ENCODE measurements at places on chromosomes 1 and 21.

DNA sequence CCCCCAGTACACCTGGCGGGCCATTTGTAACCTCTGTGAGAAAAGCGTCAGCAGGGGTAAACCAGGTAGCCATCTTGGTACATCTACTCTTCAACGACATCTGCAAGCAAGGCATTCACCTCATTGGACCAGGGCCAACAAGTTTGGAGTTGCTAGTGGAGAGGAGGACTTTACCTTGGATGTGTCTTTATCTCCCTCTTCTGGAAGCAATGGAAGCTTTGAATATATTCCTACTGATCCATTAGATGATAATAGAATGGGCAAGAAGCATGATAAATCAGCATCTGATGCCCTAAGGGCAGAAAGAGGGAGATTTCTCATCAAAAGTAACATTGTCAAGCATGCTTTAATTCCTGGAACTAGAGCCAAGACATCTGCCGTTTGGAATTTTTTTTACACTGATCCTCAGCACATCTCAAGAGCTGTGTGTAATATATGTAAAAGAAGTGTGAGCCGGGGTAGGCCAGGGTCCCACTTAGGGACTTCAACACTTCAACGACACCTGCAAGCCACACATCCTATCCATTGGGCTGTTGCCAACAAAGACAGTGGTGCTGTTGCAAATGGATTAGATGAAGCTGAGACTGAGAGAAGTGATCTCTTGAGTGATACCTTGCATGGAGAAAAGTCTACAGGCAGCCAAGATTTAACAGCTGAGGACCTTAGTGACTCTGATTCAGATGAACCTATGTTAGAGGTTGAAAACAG is 2.7 kb downstream of the ZBED6 start:
- no peak for DNase-seq

DNA sequence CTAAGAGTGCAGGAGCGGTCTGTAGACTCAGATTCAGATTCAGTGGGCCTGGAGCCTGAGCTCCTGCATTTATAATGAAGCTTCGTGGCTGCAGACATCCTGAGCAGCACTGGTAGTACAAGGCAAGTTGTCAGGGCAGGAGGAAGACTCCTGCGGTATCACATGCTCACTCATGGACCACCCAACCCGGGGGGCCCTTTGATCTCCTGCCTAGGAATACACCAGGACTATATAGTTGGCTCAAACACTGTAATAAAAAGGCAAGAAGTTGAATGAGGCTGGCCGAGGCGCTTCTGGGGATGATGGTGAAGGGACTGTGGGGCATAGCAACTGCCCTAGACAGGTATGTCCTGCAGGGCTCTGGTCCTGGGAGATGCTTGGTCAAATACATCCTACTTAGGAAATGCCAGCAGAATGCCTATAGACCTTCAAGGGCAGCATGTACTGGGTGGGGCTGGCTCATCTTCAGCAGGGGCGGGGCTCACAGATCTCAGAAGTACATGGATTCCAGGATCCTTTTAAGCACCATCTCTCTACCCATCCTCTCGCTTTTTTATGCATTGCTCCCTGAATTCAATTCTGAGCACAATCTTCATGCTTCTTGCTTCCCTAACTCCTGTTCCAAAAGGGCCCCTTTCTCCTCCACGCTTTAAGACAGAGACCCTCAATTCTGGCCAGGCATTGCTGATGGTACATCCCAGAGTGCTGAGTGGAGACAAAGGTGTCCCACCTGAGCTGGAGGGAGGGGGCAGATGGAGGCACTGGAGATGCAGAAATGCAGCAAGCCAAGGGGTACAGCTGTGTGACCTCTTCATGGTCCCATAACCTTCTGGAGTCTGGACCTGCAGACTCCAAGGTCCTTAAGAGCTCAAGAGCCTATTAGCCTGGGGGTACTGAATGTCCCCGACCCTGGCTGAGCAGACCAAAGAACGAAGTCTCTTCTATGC is 2.1 kb upstream of the RAP1GAP start:
- DNase-seq = no peak

GRCh38 chr1:151624783-151625182 is 12.9 kb downstream of the SNX27 start:
- DNase-seq = no peak

DNA sequence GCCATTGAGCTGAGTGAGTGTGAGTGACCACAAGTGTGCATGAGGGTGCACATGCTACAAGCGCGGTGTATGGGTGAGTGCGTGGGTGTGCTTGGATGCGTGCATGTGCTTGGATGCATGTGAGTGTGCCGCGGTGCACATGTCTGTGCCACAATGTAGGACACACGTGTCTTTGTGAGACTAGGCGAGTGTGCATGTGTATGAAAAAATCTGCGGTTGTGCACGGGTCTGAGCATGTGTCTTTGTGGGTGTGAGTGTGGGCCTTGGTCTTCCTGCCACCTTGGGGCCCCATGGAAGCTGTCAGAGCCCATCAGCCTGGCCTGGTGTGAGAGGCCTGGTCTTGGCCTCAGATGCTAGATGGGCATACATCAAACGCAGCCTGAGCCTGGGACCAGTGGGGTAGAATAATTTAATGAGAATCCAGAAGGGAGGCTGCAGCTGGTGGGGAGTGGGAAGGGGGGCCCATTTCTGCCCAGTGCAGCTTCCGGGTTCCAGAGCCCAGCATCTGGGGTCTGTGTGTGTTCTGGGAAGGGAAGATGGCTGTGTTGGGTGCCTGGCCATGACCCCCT is 103.9 kb upstream of the SLC2A1 start:
- no peak for DNase-seq

GRCh38 chr1:245996811-245997210 is 510.3 kb downstream of the SMYD3 start:
- DNase-seq = no peak

GRCh38 chr21:41717573-41718330 is 49.1 kb downstream of the RIPK4 start:
- no peak for DNase-seq

DNA sequence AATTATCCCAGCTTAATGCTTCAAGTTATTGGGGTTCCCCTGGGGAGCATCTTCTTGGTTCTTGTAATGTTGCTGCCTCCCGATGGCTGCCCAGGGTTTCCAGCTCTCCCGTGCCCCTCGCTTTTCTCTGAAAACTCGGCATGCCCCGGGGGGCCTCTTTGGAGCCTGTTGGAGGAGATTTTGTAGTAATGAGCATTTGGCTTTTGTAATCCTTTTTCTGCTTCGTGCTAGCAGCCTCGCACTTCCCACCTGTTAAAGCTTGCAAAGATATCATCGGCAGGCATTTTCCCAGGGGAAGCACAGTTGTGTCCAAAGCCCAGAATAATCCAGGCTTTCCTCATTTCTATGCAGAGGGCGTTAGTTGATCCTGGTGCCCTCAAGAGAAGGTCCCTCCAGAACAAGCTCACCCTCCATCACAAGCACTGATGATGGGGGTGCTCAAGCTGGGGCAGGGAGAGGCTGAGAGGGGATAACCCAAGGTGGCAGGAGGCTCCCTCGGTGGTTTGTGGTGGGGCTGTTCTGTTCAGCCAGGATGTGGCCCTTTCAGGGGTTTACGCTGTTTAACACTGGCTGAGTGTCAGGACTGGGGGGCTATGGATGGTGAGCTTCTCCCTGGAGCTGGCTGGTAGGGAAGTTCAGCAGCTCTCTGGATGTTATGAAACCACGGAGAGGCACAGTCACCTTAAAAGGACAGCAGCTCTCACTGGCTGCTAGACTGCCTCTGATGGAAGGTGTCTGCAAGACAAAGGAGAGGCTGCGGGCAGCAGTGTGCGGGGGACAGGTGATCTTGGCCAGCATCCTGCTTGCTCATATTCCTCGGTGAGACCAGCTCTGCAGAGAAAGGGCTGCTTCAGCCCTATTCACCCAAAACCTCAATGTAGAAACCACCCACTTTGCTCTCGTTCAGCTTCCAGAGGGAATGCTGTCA is 477.1 kb upstream of the VAMP3 start:
- no peak for DNase-seq

GRCh38 chr1:17671741-17672140 is 83.4 kb upstream of the ACTL8 start:
- no peak for DNase-seq

- DNase-seq = no peak
Observed at GRCh38 chr1:45879885-45880598, 76.6 kb downstream of the MAST2 start.

DNA sequence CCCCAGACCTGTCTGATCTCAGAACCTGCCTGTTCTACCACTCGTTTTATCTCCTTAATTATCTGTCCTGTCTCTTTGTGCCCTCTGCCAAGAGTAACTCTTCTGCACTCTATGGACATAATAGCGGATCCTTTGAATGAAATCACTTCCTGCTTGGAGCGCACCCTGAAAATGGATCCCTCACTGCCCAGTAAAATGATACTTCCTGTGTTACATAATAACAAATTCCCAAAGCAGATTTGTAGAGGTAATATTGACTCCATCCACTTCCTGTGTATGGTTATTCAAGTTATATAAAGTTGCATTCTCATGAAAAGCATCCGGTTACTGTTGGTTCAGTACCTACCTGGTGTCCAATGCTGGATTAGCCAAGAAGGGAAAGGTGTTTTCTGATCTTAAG is 246.0 kb downstream of the TRABD2B start:
- no peak for DNase-seq

DNA sequence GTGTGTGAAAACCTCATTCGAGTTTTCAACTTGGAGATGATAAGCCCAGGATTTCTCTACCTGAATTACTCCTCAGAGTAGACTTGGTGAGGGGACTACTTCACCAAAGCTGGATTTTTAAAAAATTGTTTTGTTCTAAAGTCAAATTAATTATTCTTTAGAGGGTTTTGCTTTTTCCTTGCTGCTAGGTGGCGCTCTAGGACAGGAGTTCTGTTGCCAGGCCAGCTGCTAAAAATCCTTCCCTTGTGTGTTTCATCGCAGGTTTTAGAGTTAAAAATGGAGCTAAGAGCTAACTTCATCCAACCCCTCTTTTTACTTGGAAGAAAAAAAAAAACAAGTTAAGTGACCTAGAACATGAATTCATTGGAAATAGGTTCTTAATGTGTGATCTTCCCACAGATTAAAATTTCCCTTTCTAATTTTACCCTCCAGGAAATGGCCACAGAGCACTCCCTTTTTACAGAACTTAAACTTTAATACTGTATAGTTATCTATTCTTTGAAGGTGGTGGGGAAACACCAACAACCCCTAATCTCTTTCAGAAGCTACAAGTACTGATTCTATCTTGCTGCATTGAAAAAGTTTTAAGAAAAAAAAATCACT is 36.7 kb upstream of the FAM163A start:
- DNase-seq = peak; percentile 34

GRCh38 chr1:214632091-214632490 is 29.1 kb downstream of the CENPF start:
- DNase-seq = no peak

GRCh38 chr21:44709426-44710293 is 1.7 kb downstream of the TSPEAR start:
- peak; percentile 40 for DNase-seq

DNA sequence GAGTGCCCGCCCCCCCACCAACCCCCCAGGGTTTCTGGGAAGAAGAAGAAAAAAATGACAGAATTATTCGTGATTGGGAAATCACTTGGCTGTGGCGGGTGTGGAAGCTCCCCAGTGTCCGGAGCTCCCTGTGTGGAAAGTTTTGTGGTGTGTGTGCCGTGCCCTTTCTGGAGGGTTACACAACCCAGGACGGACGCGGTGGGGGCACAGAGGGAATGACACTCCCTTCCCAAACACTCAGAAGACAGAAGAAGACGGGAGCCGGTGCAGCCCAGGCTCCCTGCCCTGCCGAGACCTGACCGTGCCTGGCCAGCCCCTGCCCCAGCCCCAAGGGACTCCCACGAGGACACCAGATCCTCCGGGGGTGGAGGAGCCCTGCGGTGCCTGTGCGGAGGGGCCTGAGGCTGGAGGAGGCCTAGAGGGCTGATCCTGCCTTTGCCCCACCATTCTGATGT is 33.0 kb upstream of the ADARB1 start:
- DNase-seq = no peak

- no peak for DNase-seq
Observed at GRCh38 chr1:89405275-89405929, 41.5 kb downstream of the GBP6 start.

DNA sequence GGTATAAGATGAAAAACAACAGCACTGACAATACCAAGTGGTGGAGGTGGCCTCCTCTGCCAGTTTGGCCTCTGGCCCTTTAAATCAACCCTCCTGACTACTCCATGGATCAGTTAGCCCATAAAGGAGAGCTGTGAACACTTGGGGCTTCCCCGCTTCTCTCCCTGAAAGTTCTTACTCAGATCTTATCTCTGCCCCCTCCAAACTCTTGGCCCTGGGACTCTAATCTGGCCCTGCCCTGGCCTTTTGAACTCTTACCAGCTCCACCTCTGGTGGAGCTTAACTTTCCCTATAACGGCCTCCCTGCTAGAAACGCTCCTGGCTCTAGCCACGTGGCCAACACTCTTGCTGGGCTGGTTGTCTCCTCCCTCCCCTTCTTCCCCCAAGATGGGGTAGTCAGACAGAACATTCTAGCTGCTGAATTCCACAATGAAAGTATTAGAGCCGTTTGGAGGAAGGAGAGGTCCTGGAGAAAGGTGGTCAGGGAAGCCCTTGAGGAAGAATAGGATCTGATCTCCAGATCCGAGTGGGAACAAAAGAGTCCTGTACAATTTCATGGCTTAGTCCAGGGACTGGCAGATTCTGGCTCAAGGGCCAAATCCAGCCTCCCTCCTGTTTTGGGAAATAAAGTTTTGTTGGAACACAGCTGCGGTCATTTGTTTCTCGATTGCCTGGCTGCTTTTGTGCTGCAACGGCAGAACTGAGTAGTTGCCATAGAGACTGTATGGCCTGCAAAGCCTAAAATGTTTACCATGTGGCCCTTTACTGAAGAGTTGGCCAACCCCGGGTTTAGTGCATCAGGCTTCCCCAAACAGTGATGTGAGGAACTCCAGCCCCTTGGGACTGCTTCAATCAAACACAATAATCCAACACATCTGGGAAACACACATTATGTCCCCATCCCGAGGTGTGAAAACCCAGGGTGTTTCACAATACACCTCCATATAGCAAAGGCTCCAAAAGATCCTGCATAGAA is 9.5 kb upstream of the PIGR start:
- no peak for DNase-seq

GRCh38 chr1:37723072-37723389 is 30.7 kb downstream of the CDCA8 start:
- DNase-seq = no peak

GRCh38 chr1:175272361-175272760 is 79.8 kb upstream of the KIAA0040 start:
- no peak for DNase-seq

Data from nucleus accumbens (tissue), 56 donors.